ENCODE measurements at places on chromosomes 5 and 9.

DNA sequence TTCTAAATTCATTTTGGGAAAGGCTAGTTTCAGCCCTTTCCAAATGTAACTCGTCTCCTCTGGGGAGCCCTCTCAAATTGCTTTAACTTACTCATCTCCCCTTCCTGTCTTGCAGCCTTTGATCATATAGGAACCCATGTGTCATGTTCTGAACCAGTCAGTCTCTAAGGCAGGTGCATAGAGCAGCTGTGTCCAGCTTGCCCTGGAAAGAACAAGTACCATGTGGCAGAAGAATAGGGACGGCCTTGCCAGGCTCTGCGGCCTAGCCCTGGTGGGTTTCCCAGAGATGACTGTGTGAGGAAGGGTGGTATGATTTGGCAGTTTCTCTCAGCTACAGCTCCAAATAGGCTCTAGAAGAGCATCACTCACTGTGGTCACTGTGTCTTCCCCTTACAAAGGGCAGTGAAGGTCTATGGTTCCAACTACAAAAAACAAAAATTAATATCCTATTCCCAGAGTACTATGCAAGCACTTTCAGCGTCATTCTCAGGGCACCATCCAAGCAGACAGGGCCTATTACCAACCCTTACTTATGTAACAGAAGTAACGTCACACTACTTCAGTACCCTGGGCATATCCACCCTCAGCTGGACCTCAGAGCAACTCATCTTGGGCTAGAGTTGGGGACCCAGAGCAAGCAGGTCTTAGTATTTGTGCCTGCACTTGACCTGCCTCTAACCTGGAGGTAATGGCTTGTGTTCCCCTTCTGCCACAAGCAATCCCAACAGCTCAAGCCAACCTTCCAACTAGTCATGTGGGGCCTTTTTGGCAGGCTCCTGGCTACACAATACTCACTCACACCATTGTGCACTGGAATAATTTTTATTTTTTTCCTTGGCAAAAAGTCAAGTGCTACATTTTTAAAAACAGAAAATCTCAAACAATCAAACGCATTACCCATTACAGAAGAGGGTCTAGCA is 37.2 kb upstream of the UBAP2 start:
- H3K4me3 ChIP-seq, result no peak overlapping the region
- peak overlapping the region; percentile 86 for H3K27ac ChIP-seq
- no peak for DNase-seq
- peaks cover 41% of the 10 kb centered on the region for H3K36me3 ChIP-seq
- H3K27me3 ChIP-seq, result no peaks in the 10 kb centered on the region
- peaks cover 23% of the 10 kb centered on the region for H3K4me1 ChIP-seq

DNA sequence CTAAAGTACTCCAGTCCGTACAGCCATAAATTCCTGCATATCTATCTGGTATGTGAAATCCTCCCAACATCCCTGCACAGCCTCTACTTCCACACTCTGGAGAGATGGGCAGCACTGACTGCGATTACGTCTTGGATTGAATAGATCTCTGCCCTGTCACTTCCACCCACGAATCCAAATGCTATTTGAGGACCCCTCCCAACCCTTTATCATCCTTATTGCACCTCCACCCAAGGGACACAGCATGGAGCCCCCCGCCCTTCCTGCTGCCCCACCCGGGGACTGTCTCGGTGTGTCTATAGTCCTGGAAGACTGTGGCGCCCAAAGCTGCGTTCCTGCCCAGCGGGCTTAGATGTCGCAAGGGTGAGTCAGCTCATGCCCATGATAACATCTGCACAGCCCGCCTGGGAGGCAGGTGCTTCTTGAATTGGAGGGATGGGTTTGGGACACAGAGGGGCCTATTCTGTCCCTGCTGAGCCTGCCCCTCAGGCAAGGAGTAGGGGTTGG is 105.7 kb upstream of the HAND1 start:
- H3K36me3 ChIP-seq, result no peaks in the 10 kb centered on the region
- no peak overlapping the region for H3K27ac ChIP-seq
- H3K4me1 ChIP-seq, result no peaks in the 10 kb centered on the region
- H3K4me3 ChIP-seq, result no peak overlapping the region
- H3K27me3 ChIP-seq, result no peaks in the 10 kb centered on the region

DNA sequence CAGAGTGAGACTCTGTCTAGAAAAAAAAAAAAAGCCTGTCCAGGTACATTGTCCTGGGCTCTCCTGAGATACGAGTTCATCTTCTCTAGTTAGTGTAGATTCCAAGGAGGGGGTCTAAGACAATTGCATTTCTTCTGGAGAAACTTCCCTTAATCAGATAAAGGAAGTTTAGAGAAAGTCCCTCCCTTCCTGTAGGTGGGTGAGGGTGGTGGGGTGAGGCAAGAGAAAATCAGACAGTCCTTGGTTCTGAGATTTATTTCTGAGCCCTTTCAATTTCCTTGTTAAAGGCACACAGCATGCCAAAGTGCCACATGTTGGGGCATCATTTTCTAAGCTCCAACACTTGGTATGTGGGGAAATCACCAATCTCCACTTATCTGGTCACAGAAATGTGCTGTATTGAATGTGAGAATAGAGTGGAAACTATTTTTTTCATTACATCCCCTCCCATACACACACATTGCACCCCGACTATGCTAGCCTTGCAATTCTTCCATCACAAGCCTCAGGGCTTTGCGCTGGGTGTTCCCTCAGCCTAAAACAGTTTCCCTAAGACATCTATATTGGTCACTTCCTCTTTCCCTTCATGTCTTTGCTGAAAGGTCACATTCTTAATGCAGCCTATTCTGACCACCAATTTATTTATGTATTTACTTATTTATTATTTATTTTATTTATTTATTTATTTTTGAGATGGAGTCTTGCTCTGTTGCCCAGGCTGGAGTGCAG is 5.1 kb upstream of the TUT7 start:
- H3K4me1 ChIP-seq, result no peaks in the 10 kb centered on the region
- no peak overlapping the region for H3K27ac ChIP-seq
- H3K27me3 ChIP-seq, result no peaks in the 10 kb centered on the region
- no peak overlapping the region for H3K4me3 ChIP-seq
- H3K36me3 ChIP-seq, result no peaks in the 10 kb centered on the region
- no peak for DNase-seq

DNA sequence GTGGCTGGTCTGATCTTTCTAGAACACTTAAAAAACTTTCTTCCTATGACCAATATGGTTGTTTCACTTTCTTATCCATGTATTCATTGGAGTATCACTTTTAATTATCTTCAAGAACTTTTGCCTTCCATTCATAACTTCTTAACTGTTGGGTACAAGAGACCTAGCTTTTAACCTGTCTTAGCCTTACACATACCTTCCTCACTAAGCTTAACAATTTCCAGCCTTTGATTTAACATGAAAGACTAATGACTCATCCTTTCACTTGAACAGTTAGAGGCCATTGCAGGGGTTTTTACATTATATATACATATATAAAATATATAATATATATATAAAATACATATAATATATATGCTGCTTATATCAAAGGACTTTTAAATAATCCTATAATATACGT is 57.9 kb downstream of the ABHD17B start:
- no peak overlapping the region for H3K4me3 ChIP-seq
- no peaks in the 10 kb centered on the region for H3K27me3 ChIP-seq
- no peaks in the 10 kb centered on the region for H3K36me3 ChIP-seq
- H3K27ac ChIP-seq, result no peak overlapping the region

GRCh38 chr5:160152287-160152686 is 33.0 kb upstream of the PWWP2A start:
- H3K4me3 ChIP-seq, result no peak overlapping the region
- H3K27me3 ChIP-seq, result no peaks in the 10 kb centered on the region

DNA sequence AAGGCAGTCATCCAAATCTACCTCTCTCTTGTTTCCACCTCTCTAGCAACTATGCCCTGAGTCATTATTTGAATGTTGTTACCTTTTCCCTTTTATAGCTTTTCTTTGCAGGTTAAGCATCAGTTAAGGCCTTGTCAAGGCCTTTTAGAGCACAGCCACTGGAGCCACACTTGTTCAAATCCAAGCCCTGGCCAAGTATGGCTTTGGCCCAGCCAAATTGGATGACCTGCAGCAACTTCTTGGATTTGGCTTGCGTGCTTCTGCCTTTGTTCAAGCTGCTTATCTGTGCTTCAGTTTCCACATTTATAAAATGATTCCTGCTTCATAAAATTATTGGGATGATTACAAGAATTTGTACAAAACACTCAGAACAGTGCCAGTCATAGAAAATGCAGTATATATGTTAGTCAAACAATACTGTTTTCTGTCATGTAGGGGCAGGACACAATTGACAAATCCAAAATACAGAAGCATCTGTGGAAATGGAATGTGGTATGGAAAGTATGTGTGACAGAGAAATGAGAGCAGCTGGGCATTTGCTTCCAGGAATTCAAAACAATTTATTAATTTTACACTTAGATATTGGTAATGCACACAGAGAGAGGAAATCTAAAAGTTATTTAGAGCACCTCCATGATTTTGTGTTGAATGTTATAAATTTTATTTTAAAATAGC is 17.9 kb upstream of the RLN1 start:
- H3K4me3 ChIP-seq, result no peak overlapping the region
- H3K27me3 ChIP-seq, result no peaks in the 10 kb centered on the region

- no peaks in the 10 kb centered on the region for H3K36me3 ChIP-seq
- H3K27ac ChIP-seq, result no peak overlapping the region
- no peak for DNase-seq
- H3K4me1 ChIP-seq, result no peaks in the 10 kb centered on the region
These were observed 35.1 kb downstream of the EXOSC2 start for GRCh38 chr9:130728721-130729120.

- no peak overlapping the region for H3K27ac ChIP-seq
- H3K4me1 ChIP-seq, result no peaks in the 10 kb centered on the region
- H3K4me3 ChIP-seq, result no peak overlapping the region
- DNase-seq, result no peak
- no peaks in the 10 kb centered on the region for H3K36me3 ChIP-seq
These were observed 48.3 kb upstream of the ICE1 start for GRCh38 chr5:5374009-5374715.

GRCh38 chr5:171207256-171207847 is 101.7 kb upstream of the TLX3 start:
- no peak for DNase-seq
- H3K36me3 ChIP-seq, result no peaks in the 10 kb centered on the region
- no peaks in the 10 kb centered on the region for H3K27me3 ChIP-seq
- no peak overlapping the region for H3K4me3 ChIP-seq
- no peak overlapping the region for H3K27ac ChIP-seq

DNA sequence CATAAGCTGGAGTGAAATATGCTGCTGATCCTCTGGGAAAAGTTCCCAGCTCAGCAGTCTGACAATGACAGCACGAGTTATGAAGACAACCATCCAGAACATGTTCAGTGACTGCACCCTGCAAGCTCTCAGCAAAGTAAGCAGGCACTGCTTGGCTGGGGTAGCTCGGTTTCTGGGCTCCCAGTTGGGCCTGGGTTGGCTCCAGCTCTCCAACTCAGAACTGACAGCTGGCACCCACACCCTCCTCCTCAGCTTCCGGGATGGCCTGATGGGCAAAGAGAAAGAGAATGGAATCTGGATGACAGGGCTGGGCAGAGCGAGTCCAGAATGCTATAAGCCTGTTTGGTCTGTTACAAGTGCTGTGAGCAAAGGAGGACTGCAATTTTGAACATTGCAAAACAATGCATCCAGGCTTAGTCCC is 185.0 kb downstream of the CSNK1G3 start:
- no peaks in the 10 kb centered on the region for H3K36me3 ChIP-seq
- no peak overlapping the region for H3K27ac ChIP-seq
- DNase-seq, result no peak

DNA sequence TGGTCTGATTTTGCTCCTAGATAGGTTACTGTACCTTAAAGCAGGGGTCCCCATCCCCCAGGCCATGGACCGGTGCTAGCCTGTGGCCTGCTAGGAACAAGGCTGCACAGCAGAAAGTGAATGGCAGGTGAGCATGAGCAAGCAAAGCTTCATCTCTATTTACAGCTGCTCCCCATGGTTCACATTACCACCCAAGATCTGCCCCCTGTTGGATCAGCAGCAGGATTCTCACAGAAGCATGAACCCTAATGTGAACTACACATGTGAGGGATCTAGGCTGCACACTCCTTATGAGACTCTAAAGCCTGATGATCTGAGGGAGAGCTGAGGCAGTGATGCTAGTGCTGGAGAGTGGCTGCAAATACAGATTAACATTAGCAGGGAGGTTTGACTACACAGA is 78.1 kb downstream of the DRD1 start:
- no peak overlapping the region for H3K27ac ChIP-seq
- no peak for DNase-seq
- H3K36me3 ChIP-seq, result no peaks in the 10 kb centered on the region

- no peak for DNase-seq
- no peaks in the 10 kb centered on the region for H3K27me3 ChIP-seq
- H3K4me1 ChIP-seq, result no peaks in the 10 kb centered on the region
- H3K36me3 ChIP-seq, result no peaks in the 10 kb centered on the region
These were observed 35.7 kb downstream of the PCDHAC2 start for GRCh38 chr5:141001844-141002604.

GRCh38 chr9:23784962-23785361 is 41.1 kb downstream of the ELAVL2 start:
- no peaks in the 10 kb centered on the region for H3K4me1 ChIP-seq
- no peak for DNase-seq
- H3K27me3 ChIP-seq, result no peaks in the 10 kb centered on the region
- H3K4me3 ChIP-seq, result no peak overlapping the region
- H3K36me3 ChIP-seq, result no peaks in the 10 kb centered on the region
- H3K27ac ChIP-seq, result no peak overlapping the region

DNA sequence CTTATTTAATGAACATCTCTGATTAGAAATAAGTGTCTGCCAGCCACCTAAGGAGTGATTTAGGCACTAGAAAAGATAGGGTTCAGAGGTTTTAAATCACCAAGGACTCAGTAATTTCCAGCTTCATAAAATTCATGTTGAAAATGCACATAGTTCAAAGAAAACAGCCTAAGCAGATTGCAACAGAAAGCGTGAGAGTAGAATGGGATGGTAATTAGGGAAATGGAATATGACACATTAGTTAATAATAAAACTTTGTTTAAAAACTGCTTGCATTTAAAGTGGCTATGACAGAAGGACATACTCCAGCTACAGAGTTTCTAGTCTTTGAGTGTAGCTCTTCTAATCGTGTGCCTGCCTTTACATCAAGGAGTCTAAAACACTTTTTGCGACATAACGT is 490.8 kb downstream of the TLE4 start:
- H3K4me1 ChIP-seq, result peaks cover 22% of the 10 kb centered on the region
- H3K27me3 ChIP-seq, result no peaks in the 10 kb centered on the region
- no peak for DNase-seq
- H3K4me3 ChIP-seq, result no peak overlapping the region

Measured in ascending aorta (tissue), 2 donors.